ENCODE measurements at places on chromosomes 11 and 22.

- DNase-seq, result no peak
These were observed 1642.2 kb downstream of the LRRC4C start for GRCh38 chr11:39817241-39817640.

DNA sequence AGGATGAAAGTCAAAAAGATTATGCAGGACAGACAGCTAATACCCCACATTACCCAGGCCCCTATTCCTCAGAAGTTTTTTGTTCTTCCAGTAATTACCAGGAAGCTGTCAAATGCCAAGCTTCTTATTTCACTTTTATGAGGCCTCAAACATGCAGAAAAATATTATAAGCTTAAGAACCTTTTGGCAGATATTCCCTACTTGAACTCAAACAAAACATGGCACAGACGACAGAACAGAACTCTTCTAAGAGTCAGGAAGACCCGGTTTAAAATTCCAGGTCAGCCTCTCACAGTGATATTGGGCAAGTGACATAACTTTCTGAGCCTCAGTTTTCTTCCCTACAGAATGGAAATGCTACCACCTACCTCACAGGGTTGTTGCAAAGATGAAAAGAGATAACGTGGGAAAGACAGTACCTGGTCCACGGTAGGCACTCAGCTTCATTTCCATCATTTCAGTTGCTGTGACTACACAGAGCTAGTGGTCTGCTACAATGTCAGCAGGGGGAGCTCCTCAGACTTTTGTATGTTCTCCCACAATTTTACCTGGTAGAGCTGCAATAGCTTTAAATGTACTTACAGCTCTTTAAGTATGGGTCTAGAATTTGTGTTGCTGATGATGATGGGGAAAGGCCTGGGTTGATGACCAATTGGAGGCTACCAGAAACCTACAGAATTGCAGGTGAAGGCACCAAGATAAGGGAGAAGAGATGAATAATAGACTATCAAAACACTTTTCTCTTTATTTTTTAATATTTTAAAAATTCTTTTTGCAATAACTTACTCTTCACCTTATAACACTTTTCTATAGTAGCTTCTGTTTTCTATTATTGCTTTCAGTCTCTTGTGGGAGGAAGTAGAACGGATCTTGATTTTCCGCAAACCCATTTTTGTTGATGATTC, 98.3 kb upstream of the CHRM4 start:
- peak; percentile 38 for DNase-seq

GRCh38 chr22:44084044-44084772, 60.1 kb downstream of the PARVB start:
- no peak for DNase-seq

DNA sequence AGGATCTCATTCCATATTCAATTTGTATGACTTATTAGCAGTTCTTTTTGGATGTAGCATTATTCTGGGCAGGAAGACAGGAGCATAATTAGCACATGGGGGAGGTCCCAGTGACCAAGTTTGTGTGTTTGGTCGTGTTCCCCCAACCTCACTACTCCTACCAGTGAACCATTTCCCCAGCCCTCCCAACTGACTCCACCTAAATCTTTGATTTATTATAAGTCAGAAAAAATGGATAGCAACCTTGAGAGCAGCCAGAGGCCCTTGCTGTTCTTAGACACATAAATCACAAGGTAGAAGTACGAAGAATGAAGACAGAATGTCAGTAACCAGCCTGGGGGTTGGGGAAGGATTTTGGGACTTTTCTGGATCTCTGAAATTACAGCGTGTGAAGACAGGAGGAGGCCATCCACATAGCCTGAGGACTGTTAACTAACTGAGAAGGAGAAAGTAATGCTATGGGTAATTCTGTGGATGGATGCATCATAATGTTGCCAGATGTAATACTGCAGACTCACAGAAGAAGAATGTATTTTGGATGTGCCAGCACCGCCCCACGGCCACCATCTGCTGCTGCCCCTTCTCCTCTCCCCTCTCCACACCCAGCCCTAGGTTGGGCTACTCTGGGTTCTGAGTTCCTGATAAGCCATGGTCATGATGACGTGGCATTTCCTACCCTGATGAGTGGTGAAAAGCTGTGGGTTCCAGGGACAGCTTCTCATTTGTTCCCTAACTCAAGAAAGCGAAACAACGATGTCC, 124.3 kb upstream of the TTC12 start:
- DNase-seq, result no peak

- no peak for DNase-seq
These were observed 6.0 kb downstream of the TMEM123 start for GRCh38 chr11:102446606-102447005.

- no peak for DNase-seq
These were observed 36.3 kb upstream of the IGSF9B start for GRCh38 chr11:133993107-133993506.

- no peak for DNase-seq
These were observed 12.7 kb downstream of the MFNG start for GRCh38 chr22:37473437-37473946.

GRCh38 chr11:36417154-36417553, 92.9 kb downstream of the TRAF6 start:
- no peak for DNase-seq

- no peak for DNase-seq
These were observed 14.4 kb downstream of the BCL9L start for GRCh38 chr11:118911113-118911879.

GRCh38 chr11:87265979-87266378, 228.2 kb downstream of the TMEM135 start:
- DNase-seq, result no peak

- no peak for DNase-seq
These were observed 4.6 kb upstream of the DNAL4 start for GRCh38 chr22:38798496-38798895.

DNA sequence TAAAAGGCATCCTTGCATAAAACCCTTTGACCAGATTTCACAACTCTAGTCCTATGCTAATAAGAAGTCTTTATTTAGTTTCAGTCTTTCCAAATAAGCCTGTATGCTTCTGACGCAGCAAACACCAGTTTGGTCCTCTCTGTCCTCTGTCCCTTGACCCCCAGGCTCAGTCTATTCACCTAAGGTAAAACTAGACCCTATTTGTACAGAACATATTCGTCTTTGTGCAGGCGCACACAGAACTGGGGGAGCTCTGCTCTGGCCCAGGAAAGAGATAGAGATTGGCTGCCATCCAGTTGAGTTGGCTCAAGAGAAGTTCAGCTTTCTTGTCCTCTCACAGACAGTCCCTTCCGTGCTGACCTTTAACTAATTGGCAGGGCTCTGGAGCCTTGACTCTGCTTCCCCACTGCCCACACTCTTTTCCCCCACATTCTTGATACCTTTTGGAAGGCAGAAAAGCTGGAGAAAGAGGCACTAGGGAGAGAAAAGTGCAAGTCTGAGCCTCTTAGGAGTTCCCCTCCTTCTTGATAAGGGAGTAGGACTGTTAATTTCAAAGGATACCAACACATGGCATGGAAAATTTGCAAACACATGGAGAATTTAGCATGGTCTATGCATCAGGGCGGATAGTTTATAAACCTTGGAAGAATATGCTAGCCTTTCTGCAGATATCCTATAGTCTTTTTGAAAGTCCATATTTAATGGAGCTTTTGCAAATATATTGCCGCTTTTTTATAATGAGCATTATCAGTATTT, 21.2 kb upstream of the PSMA1 start:
- no peak for DNase-seq

DNA sequence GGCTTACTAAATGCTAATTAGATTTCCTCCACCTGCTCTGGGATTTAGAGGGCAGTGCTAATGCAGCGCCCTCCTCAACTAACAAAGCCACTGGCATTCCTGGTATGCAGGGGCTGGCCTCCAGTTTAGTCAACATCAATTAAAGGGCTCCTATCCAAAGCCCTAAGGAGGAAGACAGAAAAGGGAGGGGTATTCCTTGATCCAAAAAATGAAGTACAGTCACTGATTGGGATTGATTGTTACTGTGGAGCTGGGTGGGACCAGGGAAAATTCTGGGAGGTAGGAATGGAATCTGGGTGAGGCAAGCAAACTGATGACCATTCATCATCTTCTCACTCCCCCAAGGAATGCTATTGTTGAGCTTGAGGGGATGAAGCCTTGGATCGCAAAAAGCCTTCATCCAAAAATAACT, 52.2 kb downstream of the GAB2 start:
- peak; percentile 77 for DNase-seq

DNA sequence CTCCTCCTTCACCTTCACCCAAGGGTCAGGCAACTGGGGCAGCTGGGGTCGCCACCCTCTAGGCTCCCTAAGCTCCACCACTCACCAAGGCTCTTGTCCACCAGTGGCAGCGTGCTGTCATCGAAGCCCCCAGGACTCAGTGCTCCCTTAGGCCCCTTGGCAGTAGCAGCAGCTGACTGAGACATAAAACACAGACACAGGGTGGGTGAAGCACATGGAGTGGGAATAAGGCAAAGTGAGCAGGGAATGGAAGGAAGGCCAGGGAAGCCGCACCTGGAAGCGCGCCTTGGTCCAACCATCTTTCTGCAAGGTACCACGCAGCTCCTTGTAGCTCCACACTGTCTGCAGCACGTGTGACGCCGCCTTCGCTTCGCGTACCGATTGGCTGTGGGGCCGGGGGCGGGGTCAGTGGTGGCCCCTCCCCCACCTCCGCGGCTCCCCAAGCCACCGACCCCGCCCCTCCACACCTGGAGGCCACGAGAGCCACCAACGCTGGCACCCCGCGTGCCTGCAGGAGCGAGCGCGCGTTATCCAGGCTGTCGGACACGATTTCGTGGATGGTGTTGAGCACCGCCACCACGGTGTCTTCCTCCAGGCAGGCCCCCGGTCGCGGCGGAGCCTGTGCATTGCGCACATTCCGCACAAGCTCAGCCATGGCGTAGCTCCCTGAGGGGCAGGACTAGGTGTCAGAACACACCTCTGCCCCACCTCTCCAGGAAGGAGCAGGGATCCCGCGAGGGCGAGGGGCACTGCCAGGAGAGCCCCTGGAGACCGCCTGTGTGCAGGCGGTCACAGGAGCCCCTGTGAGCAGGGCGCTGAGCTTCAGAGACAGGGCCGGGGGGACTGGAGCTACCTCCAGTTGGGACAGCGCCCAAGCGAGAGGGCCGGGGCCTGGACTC, 31.3 kb upstream of the TXNRD2 start:
- DNase-seq, result no peak

- DNase-seq, result no peak
These were observed 425 bp upstream of the KDELR3 start for GRCh38 chr22:38467438-38467903.

- DNase-seq, result no peak
These were observed 63.4 kb downstream of the CD6 start for GRCh38 chr11:61034704-61035525.

DNA sequence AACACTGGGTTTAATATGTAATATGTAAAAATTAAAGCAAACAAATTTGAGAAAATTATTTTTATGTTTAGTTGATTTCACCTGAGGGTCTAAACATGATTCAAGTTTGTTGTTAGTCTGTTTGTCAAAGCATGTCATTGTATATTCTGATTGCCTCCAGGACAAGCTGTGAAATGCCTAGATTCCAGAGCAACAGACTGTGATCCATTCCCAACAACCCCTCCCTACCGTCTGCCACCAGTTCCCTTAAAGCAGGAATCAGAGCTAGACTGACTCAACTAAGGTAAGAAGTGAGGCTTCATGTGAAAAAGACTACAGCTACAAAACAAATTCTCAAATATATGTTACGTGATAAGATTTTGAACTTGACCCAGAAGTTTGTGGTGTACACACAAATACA, 304.2 kb downstream of the RAB38 start:
- DNase-seq, result no peak

DNA sequence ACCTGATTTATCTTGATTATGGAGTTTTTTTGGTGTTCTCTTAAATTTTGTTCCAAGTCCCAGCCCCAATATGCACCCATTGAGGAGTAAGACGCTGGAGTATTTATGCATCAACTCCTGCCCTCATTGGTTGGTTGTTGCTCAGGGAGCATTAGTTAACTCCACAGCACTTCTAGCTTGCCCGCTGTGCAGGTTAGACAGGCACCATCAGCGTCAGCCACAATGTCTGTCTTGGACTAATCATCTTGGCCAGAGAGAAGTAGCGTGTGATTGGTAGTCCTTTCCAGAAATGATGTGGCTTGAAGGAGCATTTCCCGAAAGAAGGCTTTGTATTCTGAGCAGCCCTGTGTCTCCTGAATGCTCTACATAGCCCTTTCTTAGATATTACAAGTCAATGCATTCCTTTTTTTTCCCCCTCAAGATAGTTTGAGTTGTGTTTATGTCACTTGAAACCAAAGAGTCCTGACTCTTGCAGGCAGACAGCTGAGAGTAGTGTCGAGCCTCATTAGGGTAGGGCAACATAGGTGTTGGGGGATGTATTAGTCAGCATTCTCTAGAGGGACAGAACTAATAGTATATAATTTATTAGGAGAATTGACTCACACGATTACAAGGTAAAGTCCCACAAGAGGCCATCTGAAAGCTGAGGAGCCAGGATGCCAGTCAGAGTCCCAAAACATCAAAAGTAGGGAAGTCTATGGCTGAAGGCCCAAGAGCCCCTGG, 94.6 kb upstream of the RCN1 start:
- DNase-seq, result no peak

DNA sequence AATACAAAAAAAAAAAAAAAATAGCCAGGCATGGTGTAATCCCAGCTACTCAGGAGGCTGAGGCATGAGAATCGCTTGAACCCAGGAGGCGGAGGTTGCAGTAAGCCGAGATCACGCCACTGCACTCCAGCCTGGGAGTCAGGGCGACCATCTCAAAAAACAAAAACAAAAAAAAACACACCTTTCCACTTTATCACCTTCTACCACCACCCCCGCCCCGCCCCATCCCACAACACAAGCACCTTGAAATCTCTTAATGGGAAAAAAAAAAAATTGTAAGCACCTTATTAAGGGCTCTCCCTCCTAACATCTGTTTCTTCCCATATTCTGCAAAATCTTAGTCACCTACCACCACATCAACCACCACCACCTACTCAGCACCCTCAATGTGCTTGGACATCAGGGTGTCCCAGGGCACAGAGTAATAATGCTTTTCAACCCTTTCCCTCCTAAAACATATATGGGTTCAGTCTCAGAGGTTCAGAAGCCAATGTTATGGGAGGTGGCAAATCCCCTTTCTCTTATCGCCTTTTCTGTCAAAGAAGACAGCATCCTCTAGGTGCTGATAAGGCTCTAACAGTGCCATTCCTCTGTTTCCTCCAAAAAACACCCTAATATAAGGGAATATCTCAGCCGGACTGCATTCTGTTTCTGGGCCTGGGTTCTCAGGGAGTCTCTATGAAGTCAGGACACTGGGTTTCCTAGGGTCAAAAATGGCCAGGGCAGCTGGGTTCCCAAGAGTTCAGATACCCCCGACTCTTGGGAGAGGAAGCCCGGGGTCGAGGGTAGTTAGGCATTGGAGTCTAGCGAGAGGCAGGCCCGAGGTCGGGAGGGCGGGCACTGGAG, 718 bp downstream of the INTS5 start:
- no peak for DNase-seq

DNA sequence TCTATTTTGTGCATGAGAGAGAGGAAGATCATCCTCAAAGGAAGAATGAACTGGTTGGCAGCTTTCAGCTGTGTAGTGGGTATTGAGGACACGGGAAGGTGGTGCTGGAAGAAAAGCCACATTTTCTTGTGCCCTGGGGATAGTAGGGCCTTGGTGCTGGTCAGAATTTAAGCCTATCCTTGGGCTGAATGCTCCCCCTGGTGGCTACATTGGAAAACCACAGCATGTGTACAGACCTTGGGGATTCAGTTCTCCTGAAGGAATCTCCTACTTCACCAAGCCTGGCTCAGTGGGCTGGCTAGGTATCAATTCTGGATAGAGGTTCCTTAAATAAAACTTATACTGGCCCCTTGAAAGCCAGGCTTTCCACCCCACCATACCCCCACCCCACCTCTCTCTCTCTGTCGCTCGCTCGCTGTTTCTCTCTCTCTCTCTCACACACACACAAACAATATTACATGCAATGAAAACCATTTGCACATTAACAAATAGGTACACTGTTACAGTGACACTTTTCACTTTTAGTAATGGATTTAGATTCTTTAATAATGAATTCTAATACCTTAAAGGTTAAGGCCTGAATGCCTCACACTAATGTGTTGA, 2.8 kb upstream of the OR51M1 start:
- peak; percentile 78 for DNase-seq

All from NT2/D1 (cell line).